WTC11 (cell line): ENCODE measurements at places on chromosomes 2 and 18.

- peak; percentile 83 for DNase-seq
These were observed 2.8 kb upstream of the GAD1 start for GRCh38 chr2:170813611-170814532.

DNA sequence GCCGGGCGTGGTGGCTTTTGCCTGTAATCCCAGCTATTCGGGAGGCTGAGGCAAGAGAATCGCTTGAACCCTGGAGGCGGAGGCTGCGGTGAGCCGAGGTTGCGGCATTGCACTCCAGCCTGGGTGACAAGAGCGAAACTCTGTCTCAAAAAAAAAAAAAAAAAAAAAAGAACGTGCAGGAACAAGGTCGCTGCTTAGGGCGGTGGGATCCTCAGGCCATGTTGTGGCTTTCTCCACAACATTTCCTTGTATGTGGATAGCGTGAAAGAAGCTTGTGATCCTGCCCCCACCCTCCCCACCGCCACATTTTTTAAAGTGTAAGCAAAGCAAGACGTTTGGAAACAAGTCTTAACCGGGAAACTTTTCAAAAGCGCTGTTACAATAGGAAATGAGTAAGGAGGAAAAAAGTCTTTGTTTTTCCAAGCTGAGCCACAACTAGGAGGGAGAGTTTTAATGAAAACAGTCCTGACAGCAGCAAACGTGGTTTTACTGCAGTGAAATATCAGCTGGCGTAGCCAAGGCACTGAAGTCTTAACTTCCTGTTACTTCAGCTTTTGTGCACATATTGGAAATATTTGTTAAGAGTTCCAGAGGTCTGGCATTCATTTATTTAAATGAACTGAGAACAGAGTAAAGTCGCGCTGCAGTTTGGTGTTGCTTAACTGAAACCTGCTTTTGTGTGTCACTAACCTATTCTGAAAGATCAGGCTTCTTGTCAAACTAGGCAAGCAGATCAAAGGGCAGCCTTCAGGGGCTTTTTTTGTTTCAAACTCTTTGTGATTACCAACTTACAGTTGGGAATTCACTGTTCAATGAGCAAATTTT lies 3.8 kb downstream of the TGIF1 start:
- DNase-seq, result no peak

DNA sequence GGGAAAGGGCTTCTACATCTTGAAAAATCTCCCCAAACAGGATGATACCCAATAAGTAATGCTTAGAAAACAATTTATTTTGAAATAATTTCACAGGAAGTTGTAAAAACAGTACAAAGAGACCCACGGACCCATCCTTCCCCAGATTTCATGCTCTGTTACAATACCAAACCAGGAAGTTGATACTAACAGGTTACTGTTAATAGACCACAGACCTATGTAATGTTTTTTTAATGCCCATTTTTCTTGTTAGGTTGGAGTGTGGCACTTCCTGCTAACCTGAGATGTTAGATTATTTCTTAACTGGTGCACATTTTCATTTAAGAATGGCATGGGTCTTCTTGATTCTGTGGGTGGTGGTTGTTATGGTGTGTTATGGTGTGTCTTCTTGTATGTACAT lies 21.4 kb upstream of the MGAT5 start:
- no peak for DNase-seq

GRCh38 chr2:29655391-29656086 lies 265.8 kb downstream of the ALK start:
- DNase-seq, result no peak

DNA sequence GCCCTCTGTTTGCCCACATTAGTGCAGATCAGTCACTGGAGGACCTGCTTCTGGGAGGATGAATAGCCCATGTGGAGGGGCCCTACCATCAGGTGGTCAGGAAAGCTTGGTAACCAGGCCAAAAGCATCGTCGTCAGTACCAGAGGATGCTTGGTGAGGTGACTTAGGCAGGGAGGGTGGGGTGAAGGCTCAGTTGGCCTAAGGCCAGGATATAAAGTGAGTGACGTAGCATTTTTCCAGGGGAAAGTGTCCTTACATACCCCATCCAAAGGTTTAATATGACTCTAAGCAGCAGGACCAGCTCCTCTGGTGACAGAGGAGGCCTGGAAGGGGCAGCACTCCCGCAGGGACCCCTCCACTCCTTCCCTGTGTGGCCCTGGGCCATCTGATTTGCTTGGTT lies 27.7 kb upstream of the DNMT3A start:
- DNase-seq, result peak; percentile 3

DNA sequence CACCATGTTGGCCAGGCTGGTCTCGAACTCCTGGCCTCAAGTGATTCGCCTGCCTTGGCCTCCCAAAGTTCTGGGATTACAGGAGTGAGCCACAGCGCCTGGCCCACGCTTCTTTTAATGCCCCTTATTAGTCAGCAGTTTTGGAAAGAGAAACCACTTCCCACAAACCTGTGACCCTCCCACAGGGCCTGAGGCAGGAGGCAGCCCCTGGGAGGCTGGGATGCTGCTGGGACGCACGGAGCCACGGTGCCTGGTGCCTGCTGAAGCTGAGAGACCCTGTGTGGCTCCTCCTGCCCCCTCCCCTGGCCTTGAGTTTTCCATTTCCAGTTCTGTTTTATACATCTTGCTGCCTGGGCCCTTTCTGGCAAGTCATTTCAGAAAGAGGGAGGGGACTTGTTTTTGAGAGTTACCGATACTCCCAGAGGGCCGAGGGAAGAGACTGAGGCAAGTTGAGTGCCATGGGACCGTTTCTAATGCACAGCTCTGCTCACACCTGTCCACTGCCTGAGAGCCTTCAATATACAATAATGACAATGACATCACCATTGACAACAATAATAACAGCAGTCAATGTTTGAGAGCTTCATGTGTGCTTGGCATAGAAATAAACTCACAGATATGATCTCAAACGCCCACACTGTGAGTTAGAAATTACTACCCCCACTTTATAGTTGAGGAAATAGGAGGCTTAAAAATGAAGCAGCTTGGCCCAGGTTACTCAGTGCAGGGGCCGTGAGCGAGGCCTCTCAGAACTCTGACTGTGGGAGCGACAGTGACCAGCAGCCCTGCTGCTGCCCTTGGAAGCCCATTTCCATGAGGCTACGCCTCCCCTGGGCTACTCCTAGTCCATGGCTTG lies 78.1 kb upstream of the YWHAQ start:
- no peak for DNase-seq
